ENCODE measurements at places on chromosomes 5 and 9.

- DNase-seq = no peak
Observed at GRCh38 chr5:3277590-3278196, 317.9 kb upstream of the IRX1 start.

- DNase-seq = no peak
Observed at GRCh38 chr5:80215523-80215922, 40.3 kb downstream of the SERINC5 start.

- no peak for DNase-seq
Observed at GRCh38 chr5:63555874-63556273, 406.4 kb downstream of the HTR1A start.

- DNase-seq = no peak
Observed at GRCh38 chr9:6930827-6931226, 173.1 kb downstream of the KDM4C start.

- no peak for DNase-seq
Observed at GRCh38 chr5:998246-999031, 10.2 kb upstream of the NKD2 start.

- no peak for DNase-seq
Observed at GRCh38 chr5:169173372-169173771, 127.6 kb downstream of the SLIT3 start.
